Spinal cord (tissue), 10 donors: ENCODE measurements at places on chromosomes 5 and 9. TPM values are rescaled to one million over a fixed set of nuclear protein-coding genes. Genes with fewer than 3 reads are reported as not detected.

C9orf50 gene
- total RNA-seq: 0.44 TPM

SPATA31A3 gene
- total RNA-seq: not detected

GLRA1 gene
- 39.1 TPM for total RNA-seq

SETX gene
- 88.7 TPM for total RNA-seq

GRCh38 chr5:169670769-169671525 is 33.9 kb downstream of the DOCK2 start:
- H3K4me1 ChIP-seq: no peaks in the 10 kb centered on the region
- no peak overlapping the region for H3K27ac ChIP-seq
- H3K27me3 ChIP-seq: no peaks in the 10 kb centered on the region
- H3K36me3 ChIP-seq: no peaks in the 10 kb centered on the region

GRCh38 chr5:1010641-1011046 is 2.0 kb downstream of the NKD2 start:
- peaks cover 25% of the 10 kb centered on the region for H3K27me3 ChIP-seq
- DNase-seq: no peak
- H3K36me3 ChIP-seq: peaks cover 35% of the 10 kb centered on the region
- H3K4me1 ChIP-seq: peaks cover 58% of the 10 kb centered on the region
- H3K4me3 ChIP-seq: no peak overlapping the region

DNA sequence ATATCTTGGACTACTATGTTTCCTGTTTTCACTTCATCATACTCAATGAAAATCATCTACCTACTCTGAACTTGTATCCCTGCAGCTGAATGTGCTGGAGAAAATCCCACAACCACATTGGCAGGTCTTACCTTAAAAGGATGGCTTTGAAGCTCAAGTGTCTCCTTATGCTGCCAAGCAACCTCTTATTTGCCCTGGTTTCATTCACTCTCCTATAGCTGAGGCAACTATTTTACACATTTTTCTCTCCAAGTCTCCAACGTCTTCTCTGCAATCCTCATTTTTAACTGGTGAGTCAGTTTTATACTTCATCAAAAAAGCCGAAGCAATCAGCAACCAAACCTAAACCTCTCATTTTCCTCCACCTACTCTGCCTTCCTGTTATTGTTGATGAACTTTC is 49.7 kb downstream of the POU4F3 start:
- DNase-seq: no peak
- no peak overlapping the region for H3K27ac ChIP-seq
- no peak overlapping the region for H3K4me3 ChIP-seq
- no peaks in the 10 kb centered on the region for H3K4me1 ChIP-seq
- H3K27me3 ChIP-seq: no peaks in the 10 kb centered on the region
